Ascending aorta (tissue), 2 donors: ENCODE measurements at places on chromosomes 1 and 21. TPM values are rescaled to one million over a fixed set of nuclear protein-coding genes. Genes with fewer than 3 reads are reported as not detected.

OR10Z1 gene
- not detected for total RNA-seq

VAV3 gene
- 0.64 TPM for total RNA-seq

OR2L5 gene
- not detected for total RNA-seq

TTC22 gene
- not detected for total RNA-seq

OLFM3 gene
- total RNA-seq, result not detected

- no peaks in the 10 kb centered on the region for H3K4me1 ChIP-seq
- H3K4me3 ChIP-seq, result no peak overlapping the region
- no peak overlapping the region for H3K27ac ChIP-seq
- no peaks in the 10 kb centered on the region for H3K27me3 ChIP-seq
These were observed 21.3 kb downstream of the RAB3B start for GRCh38 chr1:51969038-51969705.

DNA sequence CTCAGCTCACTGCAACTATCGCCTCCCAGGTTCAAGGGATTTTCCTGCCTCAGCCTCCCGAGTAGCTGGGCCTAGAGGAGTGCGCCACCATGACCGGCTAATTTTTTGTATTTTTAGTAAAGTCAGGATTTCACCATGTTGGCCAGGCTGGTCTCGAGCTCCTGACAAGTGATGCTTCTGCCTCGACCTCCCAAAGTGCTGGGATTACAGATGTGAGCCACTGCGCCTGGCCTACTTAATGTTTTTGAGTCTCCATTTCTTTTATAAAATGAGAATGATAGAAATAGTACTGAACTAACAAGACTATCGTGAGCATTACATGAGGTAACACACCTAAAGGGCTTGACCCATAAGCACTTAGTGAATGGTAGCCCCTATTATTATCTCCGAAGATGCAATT lies 21.4 kb downstream of the NUAK2 start:
- H3K27me3 ChIP-seq, result no peaks in the 10 kb centered on the region
- H3K4me3 ChIP-seq, result no peak overlapping the region
- no peak overlapping the region for H3K27ac ChIP-seq
- H3K36me3 ChIP-seq, result no peaks in the 10 kb centered on the region
- DNase-seq, result no peak

GRCh38 chr1:224639426-224639975 lies 23.4 kb downstream of the CNIH3 start:
- no peaks in the 10 kb centered on the region for H3K36me3 ChIP-seq
- no peak for DNase-seq
- no peaks in the 10 kb centered on the region for H3K4me1 ChIP-seq
- H3K27ac ChIP-seq, result no peak overlapping the region
- no peaks in the 10 kb centered on the region for H3K27me3 ChIP-seq

- no peaks in the 10 kb centered on the region for H3K36me3 ChIP-seq
- no peaks in the 10 kb centered on the region for H3K27me3 ChIP-seq
- no peak for DNase-seq
- no peak overlapping the region for H3K27ac ChIP-seq
- H3K4me1 ChIP-seq, result no peaks in the 10 kb centered on the region
These were observed 129.9 kb upstream of the KCNK2 start for GRCh38 chr1:214952648-214953047.

- no peak overlapping the region for H3K4me3 ChIP-seq
- no peaks in the 10 kb centered on the region for H3K4me1 ChIP-seq
- DNase-seq, result no peak
- no peak overlapping the region for H3K27ac ChIP-seq
These were observed 93.9 kb downstream of the NR5A2 start for GRCh38 chr1:200121421-200121820.

DNA sequence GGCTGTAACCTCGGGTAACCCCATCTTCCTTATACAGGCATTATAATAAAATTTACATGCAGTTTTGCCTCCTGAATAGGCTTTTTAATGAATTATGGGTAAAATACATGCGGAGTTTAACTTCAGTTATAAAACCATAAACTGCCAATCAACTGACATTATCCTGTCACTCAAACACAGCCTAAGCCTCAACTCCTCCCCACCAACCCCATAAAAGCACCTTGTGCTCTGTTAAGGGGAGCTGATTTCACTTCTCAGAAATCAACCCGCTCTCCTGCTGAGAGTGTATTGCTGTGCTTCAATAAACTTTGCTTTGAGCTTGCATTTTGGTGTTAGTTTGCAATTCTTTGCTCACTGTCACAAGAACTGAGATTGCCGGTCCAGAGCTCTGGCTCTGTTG lies 1812.2 kb downstream of the BRINP3 start:
- H3K27me3 ChIP-seq, result no peaks in the 10 kb centered on the region
- no peaks in the 10 kb centered on the region for H3K36me3 ChIP-seq
- no peaks in the 10 kb centered on the region for H3K4me1 ChIP-seq
- no peak overlapping the region for H3K27ac ChIP-seq

GRCh38 chr1:115771094-115771846 lies 2.8 kb upstream of the CASQ2 start:
- no peaks in the 10 kb centered on the region for H3K36me3 ChIP-seq
- H3K4me1 ChIP-seq, result no peaks in the 10 kb centered on the region
- H3K4me3 ChIP-seq, result peak overlapping the region; percentile 44
- no peak for DNase-seq

DNA sequence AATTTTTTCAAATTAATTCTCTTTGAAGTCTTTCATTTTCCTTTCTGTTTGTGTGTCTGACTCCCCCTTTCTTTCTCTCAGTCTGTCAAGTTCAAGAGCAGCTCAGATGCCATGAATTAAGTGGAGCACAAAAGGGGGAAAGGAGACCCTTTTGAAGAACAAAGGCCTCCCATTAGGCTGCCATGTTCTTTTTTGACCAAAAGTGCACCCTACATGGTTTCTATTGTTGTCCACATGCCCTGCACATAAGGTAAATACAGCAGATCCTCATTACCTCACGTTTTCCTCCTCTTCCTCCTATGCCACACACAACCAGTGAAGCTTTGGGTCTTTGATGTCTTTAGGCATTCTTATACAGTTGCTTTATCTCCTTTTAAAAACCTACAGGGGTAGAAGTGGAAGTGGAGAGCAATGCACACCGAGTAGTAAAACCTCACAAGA lies 47.7 kb downstream of the POU2F1 start:
- no peak overlapping the region for H3K27ac ChIP-seq
- H3K27me3 ChIP-seq, result no peaks in the 10 kb centered on the region
- DNase-seq, result no peak
- H3K36me3 ChIP-seq, result no peaks in the 10 kb centered on the region
- no peak overlapping the region for H3K4me3 ChIP-seq

- H3K27me3 ChIP-seq, result no peaks in the 10 kb centered on the region
- H3K36me3 ChIP-seq, result no peaks in the 10 kb centered on the region
- H3K27ac ChIP-seq, result no peak overlapping the region
- no peak overlapping the region for H3K4me3 ChIP-seq
- DNase-seq, result peak; percentile 41
These were observed 26.6 kb upstream of the LMX1A start for GRCh38 chr1:165383067-165383466.

DNA sequence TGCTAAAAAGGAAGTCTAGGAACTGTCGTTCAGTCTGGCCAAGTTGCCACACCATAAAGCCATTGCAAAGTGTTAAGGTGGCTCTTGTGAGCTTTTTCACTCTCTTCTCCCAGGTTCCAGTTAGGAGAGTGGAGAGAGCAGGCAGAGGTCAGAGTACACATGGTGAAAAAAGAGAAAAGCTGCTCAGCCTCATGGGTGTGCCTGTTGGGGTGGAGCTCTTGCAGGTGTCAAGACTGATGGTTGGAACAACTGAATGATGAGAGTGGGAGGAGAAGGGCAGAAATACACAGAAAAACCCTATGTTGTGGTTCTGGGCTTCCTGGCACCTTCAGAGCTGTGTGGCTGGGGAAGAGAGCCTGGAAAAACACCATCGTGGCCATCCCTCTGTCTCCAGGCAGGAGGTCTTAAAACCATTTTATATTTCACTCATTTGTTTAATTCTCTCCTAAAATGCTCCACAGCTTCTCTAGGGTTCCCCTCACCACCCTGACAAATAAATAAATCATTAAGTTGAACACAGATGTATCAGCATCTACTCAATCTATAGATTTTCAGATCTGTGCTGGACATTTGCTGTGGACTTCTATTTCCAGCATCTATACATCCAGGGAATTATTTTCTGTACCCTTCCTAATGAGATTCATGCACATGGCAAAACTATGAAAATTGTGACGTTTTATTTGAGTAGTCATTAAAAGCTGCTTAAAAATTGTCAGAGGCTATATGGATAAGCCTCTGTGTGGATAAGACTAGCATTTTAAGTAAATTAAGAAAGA lies 17.5 kb downstream of the UBASH3A start:
- H3K27ac ChIP-seq, result no peak overlapping the region
- H3K36me3 ChIP-seq, result no peaks in the 10 kb centered on the region
- DNase-seq, result no peak
- no peaks in the 10 kb centered on the region for H3K27me3 ChIP-seq
- no peak overlapping the region for H3K4me3 ChIP-seq

GRCh38 chr1:243394601-243395464 lies 139.0 kb downstream of the SDCCAG8 start:
- H3K4me1 ChIP-seq, result no peaks in the 10 kb centered on the region
- no peak for DNase-seq
- H3K36me3 ChIP-seq, result no peaks in the 10 kb centered on the region
- H3K27ac ChIP-seq, result no peak overlapping the region
- no peak overlapping the region for H3K4me3 ChIP-seq

GRCh38 chr1:244137276-244137675 lies 86.2 kb downstream of the ZBTB18 start:
- DNase-seq, result no peak
- no peak overlapping the region for H3K27ac ChIP-seq
- no peaks in the 10 kb centered on the region for H3K27me3 ChIP-seq
- H3K4me1 ChIP-seq, result no peaks in the 10 kb centered on the region
- H3K4me3 ChIP-seq, result no peak overlapping the region

- no peak overlapping the region for H3K4me3 ChIP-seq
- no peaks in the 10 kb centered on the region for H3K4me1 ChIP-seq
- H3K27me3 ChIP-seq, result no peaks in the 10 kb centered on the region
- no peak overlapping the region for H3K27ac ChIP-seq
- DNase-seq, result no peak
These were observed 16.0 kb downstream of the RBBP4 start for GRCh38 chr1:32666901-32667566.

DNA sequence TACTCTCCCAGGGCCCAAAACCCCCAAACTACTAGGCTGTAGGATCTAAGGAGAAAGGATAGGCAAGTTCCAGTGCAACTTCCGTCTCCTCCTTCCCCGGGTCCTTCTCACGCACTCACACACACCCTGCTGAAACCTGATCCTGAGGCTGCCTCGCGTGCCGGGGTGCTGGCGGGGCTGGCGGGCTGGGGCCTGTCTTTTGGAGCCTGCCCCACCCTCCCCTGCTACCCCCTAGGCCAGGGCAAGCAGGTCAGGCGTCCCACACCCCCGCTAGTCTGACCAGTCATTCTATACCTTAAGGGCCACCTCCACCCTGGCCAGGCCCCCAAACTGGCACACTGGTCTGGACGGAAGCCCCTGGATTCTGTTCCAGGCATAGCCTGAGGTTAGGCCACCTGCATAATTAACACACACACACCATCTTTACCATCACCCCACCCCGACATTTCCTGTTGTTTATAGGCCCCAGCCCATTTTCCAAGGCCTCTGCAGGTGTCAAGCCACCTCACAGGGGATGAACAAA lies 48.3 kb upstream of the ARTN start:
- H3K4me3 ChIP-seq, result no peak overlapping the region
- H3K27ac ChIP-seq, result no peak overlapping the region
- no peaks in the 10 kb centered on the region for H3K27me3 ChIP-seq
- H3K36me3 ChIP-seq, result no peaks in the 10 kb centered on the region
- DNase-seq, result no peak
